ENCODE measurements at places on chromosomes 7 and 10. TPM values are rescaled to one million over a fixed set of nuclear protein-coding genes. Genes with fewer than 3 reads are reported as not detected.
A peak's percentile ranks its signal among the peaks of the same experiment; 100 is the strongest.

Gene PLA2G12B
- total RNA-seq, result 17.8 TPM

Gene CNNM2
- total RNA-seq, result 14.1 TPM

Gene C10orf62
- total RNA-seq, result not detected

Gene PRSS37
- not detected for total RNA-seq

Gene AOAH
- total RNA-seq, result not detected

Gene ADARB2
- total RNA-seq, result 0.42 TPM

Gene SORBS1
- 44.1 TPM for total RNA-seq

Gene SMKR1
- not detected for total RNA-seq

Gene GNG11
- not detected for total RNA-seq

Gene MORN4
- 9.7 TPM for total RNA-seq

Gene PHKG1
- total RNA-seq, result 1.1 TPM

Gene NUDT13
- total RNA-seq, result 7.1 TPM

Gene DRGX
- total RNA-seq, result not detected

Gene RBAK
- total RNA-seq, result 16.1 TPM

- H3K27me3 ChIP-seq, result no peaks in the 10 kb centered on the region
- H3K36me3 ChIP-seq, result no peaks in the 10 kb centered on the region
- no peak overlapping the region for H3K4me3 ChIP-seq
- no peak for DNase-seq
- H3K4me1 ChIP-seq, result no peaks in the 10 kb centered on the region
Observed at GRCh38 chr7:121633186-121633585, 237.1 kb upstream of the FAM3C start.

GRCh38 chr7:99275496-99275895, 2.9 kb downstream of the MYH16 start:
- DNase-seq, result no peak
- H3K4me3 ChIP-seq, result no peak overlapping the region
- no peaks in the 10 kb centered on the region for H3K36me3 ChIP-seq
- 0 out of 2 replicates have a peak, but pooled peaks cover 6% of the 10 kb centered on the region for H3K4me1 ChIP-seq

DNA sequence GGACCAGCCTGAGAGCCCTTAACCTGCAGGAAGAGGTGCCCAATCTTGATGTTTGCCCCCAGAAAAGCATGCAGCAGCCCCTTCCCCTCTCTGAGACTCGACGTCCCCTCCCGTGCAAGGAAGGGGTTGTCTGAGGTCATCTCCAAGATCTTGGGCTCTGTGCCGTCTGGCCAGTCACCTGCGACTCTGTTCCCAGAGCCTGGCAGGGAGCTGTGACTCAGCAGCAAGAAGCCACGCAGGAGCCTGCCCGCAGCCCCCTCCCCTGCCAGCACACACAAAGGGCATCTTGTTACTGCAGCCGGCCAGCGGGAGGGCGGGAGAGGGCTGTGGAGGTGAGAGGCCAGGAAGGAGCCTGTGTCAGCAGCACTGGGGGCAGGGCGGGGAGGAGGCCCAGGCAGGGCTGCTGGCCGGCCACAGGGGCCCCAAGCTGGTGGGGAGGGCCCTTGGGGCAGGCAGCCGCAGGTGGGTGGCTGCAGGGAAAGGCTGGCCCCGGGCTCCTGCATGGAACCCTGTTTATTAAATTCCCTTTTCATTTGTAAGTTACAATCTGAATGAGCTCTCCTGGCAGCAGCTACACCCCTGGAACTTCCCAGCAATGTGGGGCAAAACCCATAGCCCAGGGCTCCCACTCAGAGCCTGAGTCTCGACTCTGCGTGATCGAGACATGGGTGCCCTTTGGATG, 103.7 kb upstream of the ZMIZ1 start:
- no peak overlapping the region for H3K4me3 ChIP-seq
- H3K27me3 ChIP-seq, result no peaks in the 10 kb centered on the region
- H3K4me1 ChIP-seq, result peaks cover 14% of the 10 kb centered on the region
- H3K27ac ChIP-seq, result peak overlapping the region; percentile 71
- DNase-seq, result peak; percentile 70

DNA sequence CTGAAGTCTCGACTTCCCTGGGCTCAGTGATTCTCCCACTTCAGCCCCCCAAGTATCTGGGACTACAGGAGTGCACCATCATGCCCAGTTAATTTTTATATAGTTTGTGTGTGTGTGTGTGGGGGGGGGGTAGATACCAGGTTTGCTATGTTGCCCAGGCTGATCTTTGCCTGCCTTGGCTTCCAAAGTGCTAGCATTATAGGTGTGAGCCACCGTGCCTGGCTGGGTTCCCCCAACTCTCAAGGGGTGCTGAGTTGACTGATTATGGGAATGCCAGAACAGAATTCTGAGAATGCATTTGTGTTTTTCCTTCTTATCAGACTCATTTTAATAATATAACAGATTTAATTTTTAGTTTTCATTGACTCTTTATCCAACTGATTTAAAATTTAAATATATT, 19.5 kb downstream of the RPA3 start:
- H3K4me1 ChIP-seq, result peaks cover 2% of the 10 kb centered on the region
- H3K27ac ChIP-seq, result no peak overlapping the region
- no peaks in the 10 kb centered on the region for H3K27me3 ChIP-seq
- no peak overlapping the region for H3K4me3 ChIP-seq
- no peak for DNase-seq

DNA sequence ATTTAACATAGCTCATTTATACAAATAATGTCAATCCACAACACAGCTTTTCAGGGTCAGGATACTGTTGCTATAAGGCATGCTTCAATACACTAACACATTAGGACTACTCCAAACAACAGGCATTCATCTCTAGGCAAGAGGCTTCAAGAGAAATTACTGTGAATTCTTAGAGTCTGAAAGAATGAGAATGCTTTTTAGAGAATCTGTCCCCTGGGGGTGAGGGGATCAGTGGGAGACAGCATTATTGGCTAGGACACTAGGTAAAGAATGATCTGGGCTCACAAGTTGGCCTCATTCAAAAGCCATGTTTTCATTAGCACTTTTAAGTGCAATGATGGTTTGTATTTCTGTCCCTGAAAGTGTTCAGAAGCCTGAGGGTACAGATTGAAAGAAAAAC, 132.6 kb downstream of the SEMA3D start:
- DNase-seq, result no peak
- peaks cover 23% of the 10 kb centered on the region for H3K4me1 ChIP-seq
- no peak overlapping the region for H3K27ac ChIP-seq
- no peaks in the 10 kb centered on the region for H3K27me3 ChIP-seq
- H3K4me3 ChIP-seq, result no peak overlapping the region

DNA sequence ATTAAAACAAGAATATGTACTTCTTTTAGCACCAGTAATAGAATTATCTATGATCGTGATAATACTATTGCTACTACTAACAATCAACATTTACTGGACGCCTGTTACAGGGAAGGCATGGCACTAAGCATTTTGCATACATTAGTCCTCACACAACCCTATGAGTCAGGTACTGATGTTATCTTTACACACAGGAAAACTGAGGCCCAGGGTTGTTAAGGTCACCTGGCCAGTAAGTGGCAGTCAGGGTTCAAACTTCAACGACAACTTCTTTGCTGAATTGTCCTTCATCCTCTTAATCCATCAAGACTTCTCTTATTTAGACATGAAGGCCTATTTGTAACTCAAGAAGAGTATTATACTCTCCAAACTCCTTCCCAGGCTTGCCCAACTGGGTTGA, 41.9 kb upstream of the ACSL5 start:
- H3K27me3 ChIP-seq, result no peaks in the 10 kb centered on the region
- peaks cover 26% of the 10 kb centered on the region for H3K4me1 ChIP-seq
- no peaks in the 10 kb centered on the region for H3K36me3 ChIP-seq
- no peak for DNase-seq

- no peak for DNase-seq
- H3K4me3 ChIP-seq, result no peak overlapping the region
- no peak overlapping the region for H3K27ac ChIP-seq
- peaks cover 14% of the 10 kb centered on the region for H3K4me1 ChIP-seq
- no peaks in the 10 kb centered on the region for H3K36me3 ChIP-seq
- H3K27me3 ChIP-seq, result peaks cover 1% of the 10 kb centered on the region
Observed at GRCh38 chr7:28854750-28855074, 103.4 kb downstream of the TRIL start.

GRCh38 chr10:124730790-124731189, 13.4 kb downstream of the FAM53B start:
- no peaks in the 10 kb centered on the region for H3K36me3 ChIP-seq
- H3K4me3 ChIP-seq, result no peak overlapping the region
- no peak for DNase-seq
- H3K27me3 ChIP-seq, result no peaks in the 10 kb centered on the region
- H3K27ac ChIP-seq, result no peak overlapping the region
- no peaks in the 10 kb centered on the region for H3K4me1 ChIP-seq

DNA sequence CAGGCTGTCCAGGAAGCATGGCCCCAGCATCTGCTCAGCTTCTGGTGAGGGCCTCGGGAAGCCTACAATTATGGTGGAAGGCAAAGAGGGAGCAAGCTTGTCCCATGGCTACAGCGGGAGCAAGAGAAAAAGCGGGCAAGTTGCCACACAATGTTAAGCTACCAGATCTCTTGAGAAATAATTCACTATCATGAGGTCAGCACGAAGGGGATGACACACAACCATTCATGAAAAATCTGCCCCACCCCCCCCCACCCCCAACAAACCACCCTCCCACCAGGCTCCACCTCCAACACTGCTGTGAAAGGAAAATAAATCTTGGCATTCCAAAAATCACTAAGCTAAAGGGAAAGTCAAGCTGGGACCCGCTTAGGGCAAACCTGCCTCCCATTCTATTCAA, 545.8 kb upstream of the NRP1 start:
- no peak for DNase-seq
- H3K36me3 ChIP-seq, result no peaks in the 10 kb centered on the region
- no peak overlapping the region for H3K4me3 ChIP-seq

- H3K4me1 ChIP-seq, result peaks cover 5% of the 10 kb centered on the region
- no peak for DNase-seq
- H3K27ac ChIP-seq, result no peak overlapping the region
- no peaks in the 10 kb centered on the region for H3K27me3 ChIP-seq
Observed at GRCh38 chr7:156059369-156059768, 247.1 kb upstream of the SHH start.

DNA sequence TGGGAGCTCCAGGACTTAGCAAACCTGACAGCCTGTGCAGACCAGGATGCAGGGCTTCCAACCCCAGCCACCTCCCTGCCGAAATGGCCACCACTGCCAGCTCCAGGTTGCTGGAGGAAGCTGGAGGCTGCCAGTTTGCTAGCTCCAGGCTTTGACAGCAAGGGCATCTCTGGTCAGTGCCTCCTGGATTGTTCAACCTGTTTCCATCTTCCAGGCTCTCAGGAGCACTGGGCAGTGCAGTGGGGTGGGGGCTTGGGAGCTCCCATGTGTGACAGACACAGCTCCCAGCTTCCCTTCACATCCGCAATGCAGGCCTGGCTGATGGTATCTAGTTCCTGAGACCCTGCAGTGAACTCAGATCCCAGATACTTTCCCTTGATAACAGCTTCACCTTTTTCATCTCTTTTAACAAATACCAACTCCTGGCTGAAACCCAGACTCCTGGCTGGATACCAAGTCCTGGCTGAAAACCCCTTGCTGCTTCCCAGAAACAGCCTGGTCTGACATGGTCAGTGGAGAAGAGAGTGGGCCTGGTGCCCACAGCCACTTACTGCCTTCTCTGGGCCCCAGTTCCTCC, 20.8 kb upstream of the RET start:
- no peak overlapping the region for H3K4me3 ChIP-seq
- H3K4me1 ChIP-seq, result no peaks in the 10 kb centered on the region
- H3K27me3 ChIP-seq, result no peaks in the 10 kb centered on the region
- no peak for DNase-seq
- no peak overlapping the region for H3K27ac ChIP-seq

GRCh38 chr7:50213622-50214017, 90.9 kb upstream of the IKZF1 start:
- no peak overlapping the region for H3K4me3 ChIP-seq
- DNase-seq, result no peak
- no peaks in the 10 kb centered on the region for H3K36me3 ChIP-seq
- H3K27ac ChIP-seq, result no peak overlapping the region
- H3K4me1 ChIP-seq, result no peaks in the 10 kb centered on the region

GRCh38 chr10:84329986-84330651, 1.7 kb downstream of the CCSER2 start:
- peaks cover 29% of the 10 kb centered on the region for H3K4me1 ChIP-seq
- no peaks in the 10 kb centered on the region for H3K27me3 ChIP-seq
- no peak for DNase-seq
- peak overlapping the region; percentile 3 for H3K4me3 ChIP-seq
- H3K36me3 ChIP-seq, result no peaks in the 10 kb centered on the region

DNA sequence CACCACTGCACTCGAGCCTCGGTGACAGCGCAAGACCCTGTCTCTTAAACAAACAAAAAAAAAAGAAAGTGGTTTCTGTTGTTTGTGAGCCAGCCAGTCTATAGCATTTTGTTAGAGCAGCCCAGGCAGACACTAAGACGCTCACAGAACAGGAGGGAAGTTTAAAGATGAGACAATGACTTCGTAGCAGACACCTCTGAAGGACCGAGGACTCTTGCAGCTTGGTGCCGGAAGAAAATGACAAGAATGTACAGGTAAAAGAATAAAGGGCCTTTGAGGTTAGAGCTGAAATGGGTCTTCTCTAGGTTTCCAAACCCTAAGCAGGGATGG, 39.7 kb downstream of the MACROH2A2 start:
- H3K4me3 ChIP-seq, result no peak overlapping the region
- no peaks in the 10 kb centered on the region for H3K36me3 ChIP-seq
- no peak for DNase-seq

DNA sequence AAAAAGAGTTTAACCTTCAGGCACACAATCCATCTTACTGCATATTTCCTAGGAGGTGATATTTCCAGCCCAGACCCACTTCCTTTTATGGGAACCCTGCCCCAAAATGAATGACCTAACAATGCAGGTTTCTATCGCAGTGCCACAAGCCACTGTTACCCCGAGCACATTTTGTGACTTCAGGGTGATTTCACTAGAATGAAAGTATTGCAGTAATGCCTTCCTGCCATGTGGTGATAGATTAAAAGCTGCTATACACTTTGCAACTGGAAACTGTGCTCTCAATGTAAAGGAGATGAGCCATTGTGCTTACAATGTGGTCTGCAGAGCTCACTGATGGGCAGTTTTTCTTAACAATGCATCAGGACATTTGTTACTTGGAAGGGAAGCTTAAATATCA, 90.5 kb upstream of the RSU1 start:
- H3K36me3 ChIP-seq, result no peaks in the 10 kb centered on the region
- 0 out of 2 replicates have a peak, but pooled peaks cover 4% of the 10 kb centered on the region for H3K4me1 ChIP-seq
- no peak for DNase-seq

DNA sequence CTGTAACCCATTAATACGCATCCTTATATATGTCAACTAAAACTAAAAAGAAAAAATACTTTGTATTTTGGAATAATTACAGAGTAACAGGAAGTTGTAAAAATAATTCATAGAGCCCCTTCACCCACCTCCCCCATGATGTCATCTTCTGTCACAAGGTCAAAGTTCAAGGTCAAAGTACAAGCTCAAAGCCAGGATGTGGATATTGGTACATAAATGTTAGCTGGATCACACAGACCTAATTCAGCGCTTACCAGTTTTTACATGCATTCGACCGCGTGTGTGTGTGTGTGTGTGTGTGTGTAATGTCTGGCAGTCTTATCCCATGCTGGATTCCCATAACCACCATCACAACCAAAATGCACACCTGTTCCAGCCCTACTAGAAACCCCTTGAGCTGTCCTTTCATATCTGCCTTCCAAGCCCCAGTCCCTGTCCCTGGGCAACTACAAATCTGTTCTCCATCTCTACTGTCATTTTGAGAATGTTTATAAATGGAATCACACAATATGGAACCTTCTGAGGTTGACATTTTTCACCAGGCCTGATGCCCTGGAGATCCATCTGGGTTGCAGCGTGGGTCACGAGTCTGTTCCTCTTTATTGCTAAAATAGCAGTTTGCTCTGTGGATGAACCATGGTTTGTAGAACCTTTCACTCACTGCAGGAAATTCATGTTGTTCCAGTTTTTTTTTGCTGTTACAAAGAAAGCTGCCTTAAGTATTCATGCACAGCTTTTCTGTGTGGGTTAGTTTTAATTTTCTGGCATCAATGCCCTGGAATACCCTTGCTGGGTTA, 153.6 kb upstream of the PITRM1 start:
- no peaks in the 10 kb centered on the region for H3K36me3 ChIP-seq
- H3K27me3 ChIP-seq, result no peaks in the 10 kb centered on the region
